Activated T-helper 17 cell treated with anti-CD3 and anti-CD28 coated beads, Interleukin-2, amount 50 U/mL, for 72 hours (primary cell): ENCODE measurements at places on chromosomes 13 and 19. TPM values are rescaled to one million over a fixed set of nuclear protein-coding genes. Genes with fewer than 3 reads are reported as not detected.

SIGLEC11 gene
- total RNA-seq = not detected

ZNF763 gene
- 1.3 TPM for total RNA-seq

GRIN3B gene
- total RNA-seq = 0.21 TPM

C19orf81 gene
- not detected for total RNA-seq

LINGO3 gene
- total RNA-seq = 0.17 TPM

N4BP2L1 gene
- 62.0 TPM for total RNA-seq

PGLYRP2 gene
- not detected for total RNA-seq

ZNF382 gene
- total RNA-seq = 12.3 TPM

CDC16 gene
- 61.9 TPM for total RNA-seq

INSR gene
- 0.69 TPM for total RNA-seq

ELL gene
- total RNA-seq = 23.7 TPM

GSX1 gene
- total RNA-seq = not detected

DHDH gene
- total RNA-seq = 3.8 TPM

NCR1 gene
- not detected for total RNA-seq

ZNF534 gene
- not detected for total RNA-seq

CGB5 gene
- not detected for total RNA-seq

ADAT3 gene
- total RNA-seq = 12.2 TPM

ZNF723 gene
- total RNA-seq = not detected

PTGIR gene
- 12.9 TPM for total RNA-seq

RPS19 gene
- total RNA-seq = 3,531 TPM

RTBDN gene
- not detected for total RNA-seq

IL12RB1 gene
- 28.6 TPM for total RNA-seq

ZFR2 gene
- 1.6 TPM for total RNA-seq

IFNL1 gene
- 0.42 TPM for total RNA-seq

CGB1 gene
- total RNA-seq = not detected

C19orf38 gene
- 1.7 TPM for total RNA-seq

HIPK4 gene
- not detected for total RNA-seq
